ENCODE measurements at places on chromosomes 1 and 21. TPM values are rescaled to one million over a fixed set of nuclear protein-coding genes. Genes with fewer than 3 reads are reported as not detected.

The CTSS gene
- total RNA-seq = 42.6 TPM

GRCh38 chr1:57186455-57186854, 220.6 kb upstream of the C8B start:
- no peak for DNase-seq

GRCh38 chr1:227958617-227959324, 11.0 kb upstream of the WNT9A start:
- DNase-seq = no peak

DNA sequence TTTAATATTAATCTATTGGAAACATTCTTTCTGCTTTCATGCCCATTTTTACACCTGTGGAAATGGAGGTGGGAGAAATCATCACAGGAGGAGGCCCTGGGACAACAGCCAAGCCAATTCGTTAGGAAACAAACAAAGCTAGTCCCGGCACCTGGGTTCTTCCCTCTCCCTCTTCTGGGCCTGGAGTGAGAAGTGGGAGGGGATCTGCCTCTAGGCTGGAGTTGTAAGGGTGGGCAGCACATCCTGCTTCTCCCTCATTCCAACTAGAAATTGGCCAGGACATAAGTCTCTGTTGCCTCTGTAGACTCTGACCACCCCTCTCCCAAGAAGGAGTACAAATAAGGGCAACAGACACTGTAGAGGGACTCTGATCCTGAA, 20.2 kb upstream of the ERO1B start:
- no peak for DNase-seq

DNA sequence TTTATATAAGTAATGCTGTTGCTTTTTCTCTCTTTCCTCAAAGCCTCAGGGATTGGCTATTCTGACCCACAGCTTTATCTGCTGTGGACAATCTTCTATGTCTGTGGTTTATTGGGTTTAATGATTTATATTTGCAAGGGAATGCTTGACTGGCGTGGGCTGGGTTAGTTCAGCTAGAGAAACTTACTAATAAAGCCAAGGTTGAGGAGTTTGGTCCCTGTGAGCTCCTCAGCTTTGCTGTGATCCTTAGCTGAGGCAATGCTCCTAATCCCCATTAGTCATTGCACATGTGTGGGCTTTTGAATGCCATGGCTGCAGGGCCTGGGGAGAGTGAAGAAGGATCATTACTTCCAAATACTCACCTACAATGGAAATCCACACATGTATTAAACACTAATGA, 179.3 kb downstream of the ZNF326 start:
- DNase-seq = no peak

GRCh38 chr1:145892486-145893087, 6.9 kb upstream of the ANKRD35 start:
- no peak for DNase-seq

The SNX7 gene
- total RNA-seq = not detected

- no peak for DNase-seq
These were observed 45.4 kb upstream of the DIP2A start for GRCh38 chr21:46413365-46413696.

DNA sequence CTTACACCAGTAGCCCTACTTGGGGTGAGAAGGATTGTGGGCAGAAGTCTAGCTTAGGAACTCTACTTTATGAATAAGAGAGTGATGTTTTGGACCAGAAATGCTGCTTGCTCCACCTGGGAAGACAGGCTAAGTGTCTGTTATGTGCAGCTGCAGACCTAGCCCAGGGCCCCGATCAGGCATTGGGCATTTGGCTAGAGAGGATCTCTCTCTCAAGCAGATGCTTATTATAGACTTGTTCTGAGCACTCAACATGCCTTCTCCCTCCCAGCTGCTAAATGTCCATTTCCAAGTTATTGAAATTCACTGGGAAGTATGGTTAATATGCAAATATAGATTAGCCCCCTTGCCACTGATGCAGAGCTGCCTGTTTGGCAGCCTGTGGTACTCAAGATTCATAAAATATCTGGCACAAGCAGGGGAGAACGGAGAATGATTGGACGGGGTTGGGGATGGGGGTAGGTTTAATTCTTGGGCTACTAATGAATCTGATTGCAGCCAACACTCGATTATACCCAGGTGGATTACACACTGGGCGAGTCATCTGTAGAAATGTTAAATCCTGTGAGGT, 115.9 kb downstream of the KCND3 start:
- no peak for DNase-seq

The GOLPH3L gene
- 28.4 TPM for total RNA-seq

- DNase-seq = no peak
These were observed 995 bp downstream of the VASH2 start for GRCh38 chr1:212951126-212951946.

DNA sequence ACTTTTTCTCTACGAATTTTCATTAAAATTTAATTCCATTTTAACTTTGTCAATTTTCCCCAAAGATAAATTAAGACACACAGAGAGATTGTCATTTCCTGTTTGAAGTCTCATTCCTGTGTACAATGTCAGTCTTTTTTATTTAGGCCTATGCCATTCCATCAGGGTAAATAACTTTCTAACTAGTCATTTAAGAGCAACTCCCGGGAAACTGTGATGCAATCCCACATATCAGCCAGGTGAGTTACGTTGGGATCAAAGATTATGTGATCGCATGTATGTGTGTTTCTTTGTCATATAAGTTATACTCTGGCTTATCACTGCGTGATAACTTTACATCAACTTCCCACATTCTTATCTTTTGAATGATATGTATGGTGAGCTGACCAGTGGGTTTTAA, 86.1 kb upstream of the S1PR1 start:
- DNase-seq = no peak

GRCh38 chr1:163472651-163473248, 151.0 kb downstream of the NUF2 start:
- DNase-seq = no peak

The CDK18 gene
- total RNA-seq = 24.1 TPM

The CFHR2 gene
- not detected for total RNA-seq

All from OCI-LY7 (cell line).